ENCODE measurements at places on chromosomes 7 and 10.

DNA sequence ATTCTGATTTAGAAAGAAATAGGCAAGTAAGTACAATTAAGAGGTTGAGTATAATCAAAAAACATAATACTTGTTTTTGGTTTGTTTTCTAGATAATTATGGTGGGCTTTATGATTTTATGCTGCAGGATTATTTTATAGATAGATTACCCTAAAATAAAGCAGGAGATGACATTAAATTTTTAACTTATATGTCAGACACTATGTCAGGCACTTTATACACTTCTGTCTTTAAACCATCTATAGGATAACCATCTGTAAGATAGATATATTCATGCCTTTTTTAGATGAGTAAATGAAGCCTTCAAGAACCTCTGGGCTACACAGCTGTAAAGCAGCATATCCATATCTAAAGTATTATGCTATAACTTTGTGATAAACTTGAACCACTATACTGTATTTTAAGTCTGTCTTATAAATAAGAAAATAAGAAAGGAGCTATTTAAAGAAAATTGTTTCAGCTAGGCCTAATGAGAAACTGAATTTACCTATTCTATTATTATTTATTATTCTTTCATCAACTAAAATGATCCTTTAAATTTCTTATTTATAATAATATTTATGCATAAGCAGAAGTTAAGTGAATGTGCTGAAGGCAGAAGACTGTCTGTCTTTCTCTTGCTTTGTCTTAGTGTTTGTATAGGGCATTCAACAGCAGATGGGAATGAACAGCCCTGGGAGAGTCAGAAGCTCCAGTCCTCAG is 94.0 kb downstream of the CPED1 start:
- DNase-seq, result no peak

DNA sequence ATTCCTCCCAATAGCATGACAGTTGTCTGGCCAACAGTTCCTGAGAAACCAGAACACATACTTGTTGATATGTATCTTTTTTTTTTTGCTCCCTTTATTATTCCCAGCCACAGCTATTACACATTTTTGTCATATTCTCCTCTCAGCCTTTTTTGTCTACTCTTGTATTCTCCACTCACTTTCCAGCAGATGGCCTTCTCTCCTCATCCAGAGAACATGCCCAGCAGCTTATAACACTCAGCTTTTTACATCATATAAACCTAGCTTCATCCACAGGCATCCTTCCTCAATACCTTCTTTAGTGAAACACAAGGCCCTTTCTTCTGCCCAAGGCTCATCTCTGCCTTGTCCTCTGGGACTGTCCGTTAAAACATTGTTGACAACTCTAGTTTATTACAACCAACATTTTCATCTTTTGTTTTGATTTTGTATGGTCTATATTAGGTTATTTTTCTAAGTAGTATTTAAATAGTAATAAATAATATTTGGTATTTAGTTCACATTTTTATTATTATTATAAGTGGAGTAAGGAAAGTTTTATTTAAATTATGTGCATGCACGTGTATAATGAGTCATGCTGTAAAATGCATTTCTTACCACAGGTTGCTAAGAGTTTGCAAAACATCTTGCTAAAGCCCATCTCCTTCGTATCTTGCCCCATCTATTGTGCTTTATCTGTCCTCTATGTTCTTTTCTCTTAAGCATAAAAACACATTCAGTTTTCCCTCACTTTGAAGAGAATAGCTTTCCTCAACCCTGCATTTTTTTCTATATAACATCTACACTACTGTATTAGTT is 101.5 kb downstream of the ORC5 start:
- DNase-seq, result no peak

DNA sequence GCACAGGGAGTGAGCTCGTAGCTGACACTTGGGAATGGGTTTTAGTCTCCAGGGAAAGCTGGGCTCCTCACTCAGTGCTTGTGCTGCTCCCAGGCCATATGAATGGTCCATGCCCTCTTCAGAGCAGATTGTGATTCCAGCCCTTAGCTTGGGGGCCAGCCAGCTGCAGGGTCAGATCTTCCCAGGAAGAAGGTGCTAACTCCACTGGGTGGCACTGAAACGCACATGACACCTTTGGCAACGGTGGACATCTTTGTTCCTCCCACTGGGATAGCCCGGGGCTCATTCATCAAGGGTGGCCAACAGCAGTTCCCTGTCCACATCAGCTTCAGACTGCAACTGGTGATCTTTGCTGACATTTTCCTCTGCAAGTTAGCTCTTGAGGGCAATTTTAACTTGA is 129.2 kb downstream of the DYNC2I1 start:
- DNase-seq, result no peak

DNA sequence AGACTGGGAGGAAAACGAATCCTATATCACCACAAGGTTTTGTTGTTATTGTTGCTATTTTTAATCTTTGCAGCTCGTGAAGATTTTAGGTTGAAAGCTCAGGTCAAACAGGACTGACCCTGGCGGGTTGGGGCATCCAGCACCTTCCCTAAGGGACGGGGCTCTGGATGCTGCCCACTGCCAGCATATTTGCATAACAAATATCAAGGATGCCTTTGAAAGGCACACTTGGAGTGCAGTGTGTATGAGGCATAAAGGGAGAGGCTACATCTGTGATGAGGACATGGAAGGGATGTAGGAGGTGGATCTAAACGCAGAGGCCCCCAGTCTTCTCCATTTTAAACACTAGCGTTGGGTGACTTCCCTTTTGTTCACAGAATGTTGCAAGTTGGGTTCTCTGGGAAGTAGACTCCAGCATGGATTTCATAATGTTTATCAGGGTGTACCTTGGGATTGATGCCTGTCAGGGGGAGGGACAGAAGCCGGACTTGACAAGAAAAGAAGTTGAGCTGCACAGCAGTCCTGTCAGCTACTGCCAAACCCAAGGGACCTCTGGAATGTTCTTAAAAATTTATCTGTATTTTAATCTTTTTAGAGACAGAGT is 181.1 kb upstream of the IMMP2L start:
- DNase-seq, result no peak

DNA sequence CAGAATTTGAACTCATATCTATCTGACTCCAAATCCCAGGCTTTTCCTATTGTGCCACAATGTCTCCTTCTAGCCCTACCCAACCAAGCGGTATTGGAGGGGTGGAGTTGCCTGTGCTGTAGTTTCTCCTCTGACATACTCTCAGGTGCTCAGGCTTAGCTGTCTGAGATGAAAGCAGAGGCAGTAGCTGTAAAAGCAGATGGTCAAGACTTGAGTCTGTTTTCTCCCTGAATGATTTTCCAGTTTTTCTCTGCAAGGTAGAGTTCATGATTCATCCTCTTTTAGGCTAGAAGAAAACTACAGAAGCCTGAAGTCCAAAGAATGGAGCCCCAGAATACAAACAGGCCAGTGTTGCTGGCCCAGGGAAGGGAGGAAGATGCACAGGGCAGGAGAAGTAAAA is 130.0 kb downstream of the PDE1C start:
- no peak for DNase-seq

DNA sequence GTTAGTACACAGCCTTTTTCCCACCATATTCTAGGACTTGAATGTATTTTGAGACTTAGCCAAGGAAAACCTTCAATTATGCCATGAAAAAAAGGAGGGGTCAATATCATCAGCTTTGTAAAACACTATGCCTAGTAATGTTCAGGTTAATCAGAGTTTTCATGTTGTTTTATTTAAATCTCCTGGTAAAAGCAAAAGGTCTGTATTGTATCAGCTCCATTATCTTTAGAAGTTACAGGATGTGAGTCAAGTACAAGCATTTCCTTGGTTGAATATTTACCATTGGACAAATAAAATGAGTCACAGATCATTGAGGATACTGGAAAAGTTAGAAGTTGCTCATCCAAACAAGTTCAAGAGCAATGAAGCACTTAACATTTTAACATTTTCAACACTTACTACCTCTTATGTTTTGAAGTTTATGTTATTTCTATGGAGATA is 89.9 kb upstream of the CAPZA2 start:
- DNase-seq, result no peak

GRCh38 chr7:1843921-1844335 is 173.9 kb downstream of the ELFN1 start:
- DNase-seq, result no peak

- no peak for DNase-seq
These were observed 128.6 kb downstream of the WDR37 start for GRCh38 chr10:1184541-1185430.

- no peak for DNase-seq
These were observed 70.0 kb downstream of the ARL4A start for GRCh38 chr7:12757443-12757842.

- no peak for DNase-seq
These were observed 65.7 kb downstream of the EXOC6 start for GRCh38 chr10:92913973-92914372.

DNA sequence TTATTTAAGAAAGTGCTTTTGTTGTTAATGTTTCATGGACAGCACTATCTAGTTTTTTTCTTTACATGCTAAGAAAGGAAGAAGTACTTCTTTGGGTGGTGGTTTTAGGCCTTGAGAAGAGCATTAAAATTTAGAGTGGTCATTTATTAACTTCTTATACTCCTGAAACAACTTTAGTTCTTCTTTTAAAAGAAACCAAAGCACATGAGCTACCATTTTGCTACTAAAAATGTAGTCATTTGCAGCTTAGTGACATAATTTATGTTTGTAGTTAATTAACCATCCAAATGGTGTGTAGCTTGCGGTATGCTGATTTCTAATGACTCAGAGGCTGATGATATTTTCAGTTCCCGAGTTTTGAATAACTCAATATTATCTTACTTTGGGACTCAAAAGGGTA is 207.5 kb downstream of the BBS9 start:
- DNase-seq, result no peak

GRCh38 chr7:40009301-40009700 is 59.2 kb downstream of the CDK13 start:
- DNase-seq, result no peak

DNA sequence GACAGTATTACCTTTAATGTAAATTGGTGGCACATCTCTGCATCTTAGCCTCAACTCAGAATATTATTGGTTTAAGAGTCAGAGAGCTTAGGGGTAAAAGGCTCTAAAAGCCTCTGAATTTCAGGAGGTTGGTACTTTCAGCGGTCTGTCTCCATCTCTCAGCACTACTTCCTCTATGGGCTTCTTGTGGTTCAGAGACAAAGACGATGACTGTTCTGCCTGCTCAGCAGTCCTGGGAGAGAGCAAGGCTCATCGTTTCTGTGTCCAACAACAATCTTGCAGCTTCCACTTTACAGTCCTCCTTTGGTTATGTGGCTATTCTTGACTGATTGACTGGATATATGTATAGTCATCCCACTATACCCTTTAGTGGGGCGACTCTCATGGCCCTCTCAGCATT is 394.7 kb downstream of the AUTS2 start:
- no peak for DNase-seq

DNA sequence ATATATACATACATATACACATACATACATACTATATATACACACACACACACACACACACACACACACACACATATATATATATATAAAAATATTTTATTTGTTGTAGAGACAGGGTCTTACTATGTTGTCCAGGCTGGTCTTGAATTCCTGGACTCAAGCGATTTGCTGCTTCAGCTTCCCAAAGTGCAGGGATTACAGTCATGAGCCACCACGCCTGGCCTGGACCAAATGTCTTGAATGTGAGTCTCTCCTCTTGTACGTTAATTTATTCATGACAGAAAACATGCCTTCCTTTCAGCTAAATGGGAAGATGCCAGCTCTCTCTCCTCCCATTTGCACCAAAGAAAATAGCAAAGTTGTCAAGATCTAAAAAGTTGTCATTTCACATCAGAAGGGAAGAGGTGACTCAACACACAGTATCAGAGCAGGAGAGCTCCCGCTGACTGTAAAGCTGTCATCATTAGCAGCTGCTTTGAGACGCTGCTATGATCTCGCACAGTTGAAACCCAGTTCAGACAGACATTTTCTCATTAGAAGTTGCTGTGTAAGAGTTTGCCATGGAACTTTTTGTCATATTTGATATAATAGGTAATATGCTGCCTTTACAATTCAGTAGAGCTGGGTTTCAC is 224.3 kb downstream of the SFMBT2 start:
- no peak for DNase-seq

GRCh38 chr7:138359870-138360559 is 100.0 kb upstream of the TRIM24 start:
- DNase-seq, result no peak

DNA sequence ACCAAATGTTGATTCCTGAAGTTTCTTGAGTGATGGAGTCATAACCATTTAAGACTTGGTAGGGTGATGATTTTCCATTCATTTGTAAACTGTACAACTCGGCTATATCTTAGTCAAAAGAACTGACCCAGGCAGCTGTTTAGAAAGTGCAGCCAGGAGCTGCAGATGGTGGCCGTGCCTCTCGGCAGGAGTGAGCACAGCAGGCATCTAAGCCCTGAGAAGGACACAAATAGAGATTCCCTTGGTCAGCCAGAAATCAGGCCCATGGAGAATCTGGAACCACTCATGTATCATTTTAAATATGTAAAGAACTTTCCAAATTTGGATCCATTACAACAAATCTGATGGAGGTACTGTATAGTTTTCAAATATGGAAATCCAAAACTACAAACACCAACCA is 177.0 kb upstream of the AKR1E2 start:
- DNase-seq, result no peak

DNA sequence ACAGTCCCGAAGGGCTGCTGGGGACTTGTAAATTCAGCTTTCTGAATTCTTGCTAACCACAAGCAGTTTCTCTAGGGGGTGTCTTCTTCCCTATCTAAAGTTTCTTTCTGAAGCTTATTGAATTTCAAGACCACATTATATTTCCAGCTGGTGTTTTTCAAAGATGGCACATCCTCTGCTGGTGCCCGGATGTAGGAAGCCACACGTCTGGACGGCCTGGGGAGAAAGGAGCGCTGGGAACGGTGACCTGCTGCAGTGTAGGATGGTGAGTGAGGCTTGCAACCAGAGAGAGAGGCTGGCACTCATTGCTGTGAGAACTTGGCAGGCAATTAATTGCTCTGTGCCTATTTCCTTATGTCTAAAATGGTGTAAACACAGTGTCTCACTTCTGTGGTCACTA is 776.4 kb downstream of the TYW1 start:
- DNase-seq, result no peak

GRCh38 chr10:42970451-42971250 is 106.2 kb upstream of the RET start:
- no peak for DNase-seq

DNA sequence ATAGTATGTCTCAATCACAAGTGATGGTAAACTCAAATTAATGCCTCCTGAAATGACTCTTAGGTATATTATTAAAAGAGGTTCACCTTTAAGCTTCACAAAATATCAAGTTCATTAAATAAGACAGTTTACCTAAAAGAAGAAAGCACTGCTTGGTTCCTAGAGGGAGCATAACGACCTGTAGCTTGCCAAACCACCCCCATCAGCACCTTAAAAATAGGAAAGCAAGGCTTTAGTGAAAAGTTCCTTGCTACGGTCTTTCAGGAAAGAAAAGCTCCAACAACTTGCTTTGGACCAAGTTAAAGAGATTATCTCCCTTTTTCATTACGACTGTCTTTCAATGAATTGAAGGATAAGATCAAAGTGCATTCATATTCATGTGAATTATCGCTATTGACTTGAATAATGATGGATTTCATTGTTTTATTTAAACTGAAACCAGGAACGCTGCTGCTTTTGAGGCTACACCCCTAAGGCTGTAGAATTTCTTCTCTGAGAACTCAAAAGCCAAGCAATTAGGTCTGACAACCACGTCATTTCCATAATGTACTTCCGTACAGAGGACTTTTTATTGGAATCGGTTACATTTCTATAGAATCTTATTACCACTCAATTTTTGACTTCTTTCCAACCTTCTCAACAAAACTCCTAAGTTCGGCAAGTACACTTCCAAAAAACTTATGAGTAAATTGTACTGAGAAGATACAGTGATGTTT is 7.0 kb upstream of the SPAG6 start:
- no peak for DNase-seq

Measured in activated T-helper 9 cell treated with anti-CD3 and anti-CD28 coated beads, Interleukin-2, amount 50 U/mL, for 16 hours (primary cell).